CD4-positive, alpha-beta T cell treated with Interleukin-6 for 4 hours (primary cell): ENCODE measurements at places on chromosomes 13 and 19.

- no peak for DNase-seq
Observed at GRCh38 chr19:52522551-52522950, 4.9 kb upstream of the ZNF808 start.

DNA sequence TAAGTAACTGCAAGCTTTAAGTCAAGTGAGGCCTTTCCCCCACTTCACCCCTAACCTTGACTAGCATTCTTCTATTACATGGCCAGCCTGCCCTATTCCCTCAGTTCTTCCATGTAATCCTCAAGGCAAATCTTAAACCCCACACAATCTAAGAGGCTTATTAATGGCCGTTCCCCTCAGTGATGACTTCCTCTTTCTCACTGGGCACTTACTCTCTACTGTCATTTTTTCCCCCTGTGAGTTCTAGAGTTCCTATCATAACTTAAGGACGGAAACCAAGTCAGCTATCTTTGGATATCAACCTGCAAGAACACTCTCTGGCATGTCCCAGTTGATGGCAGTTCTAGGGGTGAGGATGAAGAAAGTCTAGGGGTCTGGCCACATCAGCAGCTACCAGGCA, 131.2 kb downstream of the DCLK1 start:
- no peak for DNase-seq

- DNase-seq: peak; percentile 88
Observed at GRCh38 chr19:344625-345319, at the start of gene MIER2. MIER2 (minus strand) TSS chr19:344796; CDS start chr19:344782, 14 bp downstream.

DNA sequence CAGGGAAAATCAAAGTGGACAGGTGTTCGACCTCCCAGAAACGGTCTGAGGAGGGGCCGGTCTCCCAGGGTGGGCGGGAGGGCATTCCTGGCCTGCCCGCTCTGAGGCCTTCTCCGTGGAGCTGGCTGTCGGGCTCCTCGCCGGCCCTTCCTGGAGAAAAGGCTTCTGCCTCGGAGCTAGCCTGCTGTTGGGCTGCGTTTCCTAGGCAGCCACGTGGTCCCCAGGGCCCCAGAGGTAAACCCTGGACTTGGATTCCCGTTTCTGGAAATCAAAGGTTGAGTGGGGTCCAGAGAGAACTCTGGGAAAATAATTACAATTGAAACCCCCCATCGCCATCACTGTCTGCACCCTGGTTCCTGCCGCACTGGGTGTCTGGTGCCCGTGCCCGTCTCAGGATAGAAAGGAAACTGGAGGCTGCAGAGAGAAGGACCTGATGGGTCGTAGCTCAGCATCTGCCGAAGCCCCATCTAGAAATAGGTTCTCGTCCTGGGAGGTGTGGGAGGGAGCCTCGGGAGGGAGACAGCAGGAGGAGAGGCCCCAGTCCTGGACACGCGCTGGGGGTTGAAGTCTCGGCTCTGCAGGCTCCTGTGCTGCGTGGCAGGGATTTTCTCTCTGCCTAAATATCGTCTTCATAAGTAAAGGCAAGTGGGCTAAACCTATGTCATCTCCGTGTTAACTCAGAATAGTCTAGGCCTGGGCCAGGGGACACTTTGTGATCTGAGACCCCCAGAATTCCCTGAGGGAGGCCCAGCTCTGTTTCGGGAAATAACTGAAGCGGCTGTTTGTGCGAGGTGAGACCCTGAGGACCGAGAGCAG, 7.7 kb upstream of the PROZ start:
- DNase-seq: no peak
